ENCODE measurements at places on chromosomes 4 and X. TPM values are rescaled to one million over a fixed set of nuclear protein-coding genes. Genes with fewer than 3 reads are reported as not detected.

DNA sequence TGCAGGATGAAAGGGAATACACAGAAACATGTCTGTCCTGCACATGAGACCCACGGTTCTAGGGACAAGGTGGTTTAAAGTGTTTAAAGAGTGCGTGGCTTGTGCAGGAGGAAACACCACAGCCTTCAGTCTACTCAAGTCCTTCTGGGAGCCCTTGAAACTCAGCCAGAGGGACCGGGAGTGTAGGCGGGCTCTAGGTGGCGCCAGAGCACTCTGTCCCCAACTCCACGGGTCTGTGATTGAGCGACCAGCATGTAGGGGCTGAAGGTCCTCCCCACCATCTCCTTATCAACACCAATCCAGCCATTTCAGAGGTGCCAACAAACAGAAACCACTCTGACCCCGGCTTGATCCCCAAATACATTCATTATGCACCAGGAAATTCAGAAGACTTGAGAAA is 82.0 kb upstream of the CLDN34 start:
- DNase-seq = peak; percentile 69

DNA sequence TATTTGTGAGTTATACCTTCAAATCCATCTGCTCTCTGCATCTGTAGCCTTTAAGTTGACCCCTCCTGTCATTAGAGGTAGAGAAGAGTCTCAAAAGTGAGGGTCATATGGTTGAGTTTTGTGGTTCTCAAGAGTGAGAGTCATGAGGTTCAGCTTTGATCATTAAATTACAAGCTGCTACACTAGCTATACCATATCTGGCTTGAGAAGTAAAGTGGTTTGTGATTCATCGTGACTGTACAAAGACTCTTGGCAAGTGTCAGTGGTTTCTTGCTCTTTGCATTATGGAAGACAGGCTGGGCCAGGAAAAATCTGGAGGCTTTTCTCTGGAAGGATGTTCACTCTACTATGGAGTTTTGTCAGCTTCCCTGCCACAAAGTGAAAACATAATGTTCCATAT is 170.6 kb downstream of the ZC4H2 start:
- no peak for DNase-seq

DNA sequence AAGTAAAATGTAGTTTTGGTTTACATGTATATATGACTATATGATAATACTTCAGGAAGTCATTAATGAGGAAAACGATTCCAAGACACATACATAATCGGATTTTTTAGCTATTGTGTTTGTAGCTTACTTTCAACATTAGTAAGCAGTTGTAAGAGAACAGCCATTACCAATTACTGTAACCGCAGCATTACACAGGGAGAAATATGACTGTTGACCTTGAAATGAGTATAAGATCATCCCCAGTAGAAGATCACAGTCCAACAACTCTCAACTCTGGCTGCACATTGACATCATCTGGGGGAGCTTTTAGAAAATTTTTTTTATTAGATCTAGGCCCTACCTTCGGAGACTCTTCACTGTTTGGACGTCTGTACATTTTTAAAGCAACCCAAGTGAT is 762.0 kb upstream of the MAGEB2 start:
- no peak for DNase-seq

- no peak for DNase-seq
These were observed 12.4 kb downstream of the MED14 start for GRCh38 chrX:40722930-40723329.

ENPP6 gene
- 0.29 TPM for total RNA-seq
